ENCODE measurements at places on chromosomes 6 and 20. TPM values are rescaled to one million over a fixed set of nuclear protein-coding genes. Genes with fewer than 3 reads are reported as not detected.
A peak's percentile ranks its signal among the peaks of the same experiment; 100 is the strongest.

CRISP2 gene
- not detected for total RNA-seq

LY6G6D gene
- not detected for total RNA-seq

XKR7 gene
- total RNA-seq = 8.1 TPM

NMBR gene
- not detected for total RNA-seq

THBS2 gene
- total RNA-seq = not detected

LAMA2 gene
- 0.41 TPM for total RNA-seq

ARMH2 gene
- total RNA-seq = not detected

CCM2L gene
- 21.5 TPM for total RNA-seq

GRCh38 chr6:9405369-9405768 is 970.0 kb upstream of the SLC35B3 start:
- DNase-seq = peak; percentile 65

- DNase-seq = no peak
These were observed 271.3 kb downstream of the ESR1 start for GRCh38 chr6:152078804-152079203.

- DNase-seq = peak; percentile 66
These were observed 4.2 kb downstream of the CLIC5 start for GRCh38 chr6:46011188-46012085.

DNA sequence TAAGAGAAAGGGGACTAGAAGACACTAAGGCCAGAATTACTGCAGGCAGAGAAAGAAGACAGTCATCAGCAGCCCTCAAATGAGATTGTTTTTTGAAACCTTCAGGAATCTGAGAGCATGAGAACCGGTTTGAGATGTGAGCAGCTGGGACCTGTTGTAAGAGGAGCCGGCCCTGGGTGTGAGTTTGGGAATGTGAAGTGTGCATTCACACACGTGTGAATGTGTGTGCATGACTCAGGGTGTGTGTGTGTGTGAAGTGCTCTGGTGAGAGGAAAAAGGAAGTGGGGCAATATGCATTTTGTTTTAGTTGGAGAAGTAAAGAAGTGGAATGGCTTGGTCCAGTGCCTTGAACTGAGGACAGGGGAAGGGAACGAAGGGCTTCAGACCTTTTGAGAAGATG is 4.3 kb downstream of the SCUBE3 start:
- DNase-seq = no peak

DNA sequence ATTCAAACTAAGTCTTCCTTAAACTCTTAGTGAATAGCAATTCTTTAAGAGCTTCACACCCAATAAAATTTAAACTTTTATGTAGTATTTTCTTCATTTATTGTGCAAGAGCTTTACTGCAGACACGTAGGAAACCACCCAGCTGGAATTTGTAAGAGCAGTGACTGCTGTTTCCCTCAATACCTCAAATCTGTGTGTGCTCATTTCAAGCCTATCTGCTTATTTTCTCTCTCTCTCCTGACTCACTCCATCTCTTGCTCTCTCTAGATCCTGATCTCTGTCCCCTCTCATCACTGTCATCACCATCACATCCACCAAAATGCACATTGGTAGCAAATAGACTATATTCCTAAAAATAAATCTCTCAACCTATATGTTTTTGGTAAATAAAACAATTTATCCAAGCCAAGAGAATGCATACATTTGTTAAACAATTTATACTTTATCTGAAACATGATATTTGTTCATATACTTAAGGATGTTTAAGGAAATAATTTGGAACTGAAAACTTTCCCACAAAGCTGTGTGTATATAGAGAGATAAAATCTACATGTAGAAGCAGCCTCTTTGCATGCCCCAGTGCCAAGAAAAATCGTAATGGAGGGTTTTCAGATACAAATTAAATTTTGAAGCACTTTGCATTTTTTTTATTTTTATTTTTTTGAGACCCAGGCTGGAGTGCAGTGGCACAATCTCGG is 273.0 kb downstream of the TFAP2A start:
- no peak for DNase-seq

DNA sequence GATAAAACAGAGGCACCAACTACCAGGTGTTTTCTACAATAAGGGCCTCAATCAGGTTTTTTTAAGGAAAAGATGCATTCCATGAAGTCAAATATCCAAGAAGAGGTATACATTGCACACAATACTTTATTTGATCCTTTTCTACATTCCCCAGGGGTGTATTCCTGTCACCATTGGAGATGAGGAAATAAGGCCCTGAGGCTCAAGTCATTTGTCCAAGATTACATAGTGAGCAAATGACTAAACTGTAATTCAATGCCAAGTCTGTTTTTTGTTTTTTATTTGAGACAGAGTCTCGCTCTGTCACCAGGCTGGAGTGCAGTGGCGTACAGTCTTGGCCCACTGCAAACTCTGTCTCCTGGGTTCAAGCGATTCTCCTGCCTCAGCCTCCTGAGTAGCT is 69.2 kb upstream of the CDYL start:
- no peak for DNase-seq

DNA sequence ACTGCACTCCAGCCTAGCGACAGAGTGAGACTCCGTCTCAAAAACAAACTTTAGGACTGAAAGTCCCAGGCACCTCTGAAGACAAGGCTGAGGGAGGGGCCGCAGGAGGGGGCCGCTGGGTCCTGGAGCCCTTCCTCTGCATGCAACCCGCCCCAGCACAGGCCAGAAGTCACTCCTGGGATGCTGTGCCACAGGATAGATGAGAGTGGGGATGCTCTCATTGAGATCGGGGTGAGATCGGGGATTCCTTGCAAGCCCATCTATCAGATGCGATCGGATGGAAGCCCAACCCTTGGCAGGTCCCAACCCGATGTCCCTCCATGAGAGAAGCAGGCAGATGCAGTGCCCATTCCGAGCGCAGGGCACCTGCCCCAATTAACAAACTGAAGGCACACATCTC is 66.5 kb downstream of the WDR27 start:
- no peak for DNase-seq

DNA sequence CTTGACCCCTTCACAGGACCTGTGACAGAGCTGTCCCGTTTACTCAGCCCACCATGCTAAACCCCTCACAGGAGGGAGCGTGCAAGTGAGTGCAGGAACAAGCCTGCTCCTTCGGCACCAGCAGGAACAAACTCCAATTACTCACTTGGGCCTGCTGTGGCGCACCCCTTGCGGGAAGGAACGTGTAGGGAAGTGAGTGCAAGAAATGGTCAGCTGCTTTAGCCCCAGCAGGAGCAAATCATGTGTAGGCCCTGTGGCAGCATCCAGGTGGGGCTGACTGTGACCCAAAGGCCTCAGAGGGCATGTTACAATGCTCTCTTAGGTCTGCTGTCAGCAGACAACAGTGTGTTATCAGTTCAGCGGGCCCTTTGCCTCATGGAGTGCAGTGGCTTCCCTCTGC is 574.4 kb downstream of the PRKN start:
- DNase-seq = no peak

DNA sequence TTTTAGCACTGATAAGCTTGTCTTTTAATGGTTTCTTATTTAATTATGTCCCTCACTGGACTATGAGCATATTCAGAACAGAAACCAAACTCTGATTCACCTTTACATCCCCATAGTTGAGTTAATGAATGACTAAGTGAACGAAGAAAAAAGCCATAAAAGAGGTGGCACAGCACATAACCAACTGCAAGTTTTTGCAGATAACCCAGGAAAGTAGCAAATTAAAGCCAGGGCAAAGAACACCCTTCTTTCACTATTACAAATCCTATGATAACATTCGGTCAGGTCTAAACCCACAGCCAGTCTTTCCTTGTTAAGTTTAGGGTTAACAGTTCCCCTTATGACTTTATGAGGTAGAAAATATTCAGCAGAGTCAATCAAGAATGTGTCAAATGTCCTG is 102.7 kb downstream of the RIN2 start:
- peak; percentile 42 for DNase-seq

DNA sequence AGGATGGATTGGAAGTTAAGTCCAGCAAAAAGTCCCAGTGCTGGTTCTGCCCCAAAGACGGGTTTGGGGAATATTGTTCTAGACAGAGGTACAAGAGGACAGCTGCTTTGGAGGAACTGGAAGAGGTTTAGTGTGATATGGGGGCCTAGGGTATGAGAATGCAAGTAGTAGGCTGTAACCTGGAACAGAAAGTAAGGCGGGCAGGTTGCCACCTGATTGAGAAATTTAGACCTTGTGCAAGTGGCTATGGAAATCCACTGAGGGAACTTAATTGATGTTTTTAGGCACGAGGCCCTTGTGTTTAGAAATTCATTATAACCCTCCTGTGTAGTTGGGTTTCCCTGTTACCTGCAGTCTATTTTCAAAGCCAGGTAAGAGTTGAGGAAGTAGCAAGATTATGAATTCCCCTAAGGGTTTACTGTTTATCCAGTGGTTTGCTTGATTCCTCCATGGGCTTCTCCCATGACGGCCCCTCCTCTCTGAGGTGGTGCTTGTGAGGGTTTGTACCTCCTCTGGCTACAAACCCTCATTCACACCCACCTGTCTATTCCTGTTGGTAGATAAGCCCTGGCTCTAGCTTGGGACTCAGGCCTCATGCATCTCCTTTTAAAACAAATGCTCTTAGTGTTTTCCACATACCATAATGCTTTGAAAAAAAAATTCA is 42.0 kb upstream of the BCAS1 start:
- no peak for DNase-seq

GRCh38 chr6:29593199-29593855 is 8.4 kb downstream of the OR2H2 start:
- DNase-seq = no peak

DNA sequence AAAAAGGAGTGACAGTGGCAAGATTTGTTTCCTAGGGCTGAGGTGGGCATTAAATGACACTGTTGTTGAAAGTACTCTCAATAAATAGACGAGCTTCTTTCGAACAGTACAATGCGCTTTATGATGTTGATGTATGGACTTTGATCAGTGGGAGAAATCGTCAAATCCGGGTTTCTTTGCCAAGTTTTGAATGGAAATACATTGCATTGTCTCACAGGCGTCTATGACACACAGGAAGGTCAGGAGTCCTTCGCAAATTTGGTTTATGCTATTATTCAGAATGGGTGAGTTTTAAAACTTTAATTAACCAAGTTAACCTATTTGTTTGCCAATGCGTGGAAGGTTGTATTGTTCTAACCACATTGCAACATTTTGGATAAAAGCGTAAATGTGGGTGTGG is 547.3 kb upstream of the SLC35B3 start:
- DNase-seq = no peak

- no peak for DNase-seq
These were observed 1059.6 kb downstream of the HACE1 start for GRCh38 chr6:103799971-103800670.

- no peak for DNase-seq
These were observed 22.8 kb upstream of the SCGN start for GRCh38 chr6:25629198-25629576.
